ENCODE measurements at places on chromosomes 5 and 9. TPM values are rescaled to one million over a fixed set of nuclear protein-coding genes. Genes with fewer than 3 reads are reported as not detected.

The OLFM1 gene
- 8.2 TPM for total RNA-seq

The CARD9 gene
- total RNA-seq: 15.2 TPM

The BAAT gene
- 0.17 TPM for total RNA-seq

The RALGDS gene
- 60.7 TPM for total RNA-seq

The PDLIM4 gene
- total RNA-seq: 13.8 TPM

The TIGD6 gene
- total RNA-seq: 5.0 TPM

DNA sequence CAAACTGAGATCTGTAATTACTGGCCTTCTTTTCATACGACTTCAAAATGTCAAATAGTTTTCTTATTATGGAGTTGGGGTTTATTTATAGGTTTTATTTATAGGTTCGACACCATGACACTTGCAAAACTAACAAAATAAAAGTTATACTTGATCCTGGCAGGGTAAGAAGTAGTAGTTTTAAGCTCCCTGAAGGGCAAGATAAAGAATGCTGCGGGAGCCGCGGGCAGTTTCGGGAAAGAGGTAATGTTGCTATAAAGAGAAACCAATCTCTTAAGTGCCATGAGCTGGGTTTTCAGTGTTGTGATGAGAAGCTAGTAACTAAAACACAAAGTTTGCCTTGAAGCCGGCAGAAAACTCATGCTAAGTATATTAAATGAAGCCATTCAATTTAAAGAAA is 24.8 kb downstream of the PTPN3 start:
- no peaks in the 10 kb centered on the region for H3K27me3 ChIP-seq
- H3K27ac ChIP-seq: peak overlapping the region; percentile 47
- H3K36me3 ChIP-seq: no peaks in the 10 kb centered on the region
- peaks cover 10% of the 10 kb centered on the region for H3K4me1 ChIP-seq
- no peak for DNase-seq

GRCh38 chr5:157870837-157871834 is 12.2 kb upstream of the CLINT1 start:
- H3K4me1 ChIP-seq: no peaks in the 10 kb centered on the region
- no peaks in the 10 kb centered on the region for H3K36me3 ChIP-seq
- DNase-seq: peak; percentile 42
- no peak overlapping the region for H3K27ac ChIP-seq
- no peaks in the 10 kb centered on the region for H3K27me3 ChIP-seq

- no peaks in the 10 kb centered on the region for H3K36me3 ChIP-seq
- H3K4me1 ChIP-seq: peaks cover 14% of the 10 kb centered on the region
- no peak overlapping the region for H3K27ac ChIP-seq
Measured at GRCh38 chr9:123643518-123643917, 286.4 kb downstream of the DENND1A start.

DNA sequence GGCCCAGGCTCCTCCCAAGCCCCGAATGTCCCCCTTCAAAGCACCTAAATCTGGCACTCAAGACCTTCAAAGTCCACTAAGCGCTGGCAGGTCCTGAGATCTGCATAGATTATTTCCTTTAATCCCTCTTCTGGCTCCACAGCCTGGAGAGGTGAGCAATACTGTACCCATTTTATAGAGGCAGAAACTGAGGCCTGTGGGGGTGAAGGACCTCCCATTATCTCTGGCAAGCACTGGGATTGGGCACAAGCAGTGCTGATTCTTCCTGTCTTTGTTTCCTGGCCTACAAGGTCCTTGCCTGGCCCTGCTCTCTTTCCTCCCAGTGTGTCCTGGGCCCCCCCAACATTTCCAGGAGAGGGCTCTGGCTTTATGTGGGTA is 252.3 kb downstream of the PBX3 start:
- no peak overlapping the region for H3K4me3 ChIP-seq
- H3K27me3 ChIP-seq: no peaks in the 10 kb centered on the region
- H3K4me1 ChIP-seq: peaks cover 3% of the 10 kb centered on the region
- DNase-seq: no peak
- no peaks in the 10 kb centered on the region for H3K36me3 ChIP-seq

DNA sequence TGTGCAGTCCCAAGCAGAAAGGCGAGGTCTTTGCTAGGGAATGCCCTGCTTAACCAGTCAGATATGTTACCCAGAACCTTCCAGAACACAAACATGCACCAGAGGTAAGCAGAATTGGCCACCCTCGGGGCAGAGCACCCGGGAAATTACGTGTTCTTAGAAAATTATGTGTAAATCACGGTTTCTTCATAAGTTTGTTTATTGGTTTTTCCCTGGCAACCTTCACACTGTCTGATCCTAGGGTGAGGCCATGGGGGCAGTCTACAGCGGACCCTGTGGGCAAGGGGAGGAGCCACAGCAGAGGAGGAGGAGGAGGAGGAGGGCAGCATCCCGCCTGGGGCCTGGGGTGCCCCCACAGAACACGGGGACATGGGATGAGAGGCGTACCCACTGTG is 31.4 kb downstream of the RXRA start:
- H3K27ac ChIP-seq: no peak overlapping the region
- H3K27me3 ChIP-seq: no peaks in the 10 kb centered on the region
- H3K36me3 ChIP-seq: no peaks in the 10 kb centered on the region
- H3K4me3 ChIP-seq: no peak overlapping the region

- H3K36me3 ChIP-seq: no peaks in the 10 kb centered on the region
- DNase-seq: no peak
- no peak overlapping the region for H3K4me3 ChIP-seq
Measured at GRCh38 chr9:18865542-18865941, 167.5 kb downstream of the SAXO1 start.

GRCh38 chr9:127972236-127972871 is 8.4 kb downstream of the EEIG1 start:
- no peaks in the 10 kb centered on the region for H3K27me3 ChIP-seq
- DNase-seq: no peak
- H3K4me1 ChIP-seq: peaks cover 22% of the 10 kb centered on the region
- no peaks in the 10 kb centered on the region for H3K36me3 ChIP-seq
- peak overlapping the region; percentile 51 for H3K27ac ChIP-seq
- no peak overlapping the region for H3K4me3 ChIP-seq

GRCh38 chr5:55575815-55576583 is 41.2 kb upstream of the PLPP1 start:
- no peak overlapping the region for H3K4me3 ChIP-seq
- H3K27ac ChIP-seq: no peak overlapping the region
- no peaks in the 10 kb centered on the region for H3K27me3 ChIP-seq
- peaks cover 38% of the 10 kb centered on the region for H3K4me1 ChIP-seq
- H3K36me3 ChIP-seq: no peaks in the 10 kb centered on the region

Data from lung (tissue), 17 donors.